ENCODE measurements at places on chromosomes 5 and 9. TPM values are rescaled to one million over a fixed set of nuclear protein-coding genes. Genes with fewer than 3 reads are reported as not detected.
A peak's percentile ranks its signal among the peaks of the same experiment; 100 is the strongest.

BTNL3 gene
- not detected for total RNA-seq

FAM78A gene
- total RNA-seq = 1.9 TPM

CDO1 gene
- 28.5 TPM for total RNA-seq

IL4 gene
- total RNA-seq = not detected

IFNE gene
- 1.0 TPM for total RNA-seq

PCDHGB4 gene
- 10.4 TPM for total RNA-seq

HSDL2 gene
- total RNA-seq = 41.5 TPM

RASEF gene
- 63.4 TPM for total RNA-seq

DNA sequence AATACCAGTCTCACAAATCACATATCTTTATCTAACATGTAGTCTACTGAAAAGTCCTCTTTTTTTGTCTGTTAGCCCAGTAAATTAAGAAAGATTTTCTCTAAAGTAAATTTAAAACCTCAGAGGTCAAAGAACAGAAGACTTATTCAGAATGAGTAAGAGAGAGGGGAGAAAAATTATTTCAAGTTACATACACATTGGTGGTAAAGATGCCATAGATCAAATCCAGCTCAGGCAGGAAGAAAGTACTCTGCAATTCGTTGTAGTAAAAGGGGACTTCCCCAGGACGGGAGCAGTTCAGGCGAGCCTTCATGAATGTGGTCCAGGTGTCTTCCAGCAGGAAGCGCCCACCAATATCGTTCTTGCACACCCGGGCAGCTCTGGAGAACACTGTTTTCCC lies 344.1 kb downstream of the SEMA5A start:
- no peak for DNase-seq

- no peak for DNase-seq
Observed at GRCh38 chr9:135565636-135566035, 4.1 kb downstream of the PAEP start.

GRCh38 chr5:171639966-171640365 lies 145.7 kb upstream of the SMIM23 start:
- no peak for DNase-seq

DNA sequence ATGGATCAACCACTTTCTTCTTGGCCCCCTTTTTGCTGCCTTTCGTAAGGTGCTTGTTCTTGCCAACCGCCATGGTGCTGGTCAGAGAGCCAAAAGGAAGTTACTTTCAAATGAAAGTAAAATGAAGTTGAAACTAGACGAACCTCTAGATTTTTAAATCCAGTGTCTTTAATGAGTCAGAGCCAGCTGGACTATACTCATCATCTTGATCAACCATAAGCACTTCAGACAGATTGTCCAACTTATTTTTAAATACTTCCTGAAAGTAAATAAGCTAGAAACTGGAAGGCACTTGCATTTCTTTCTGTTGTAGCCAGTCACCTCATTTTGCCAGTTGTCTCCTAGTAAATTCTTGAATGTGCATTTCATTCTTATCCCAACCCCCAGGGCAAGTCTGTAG lies 48.9 kb downstream of the JMY start:
- no peak for DNase-seq

DNA sequence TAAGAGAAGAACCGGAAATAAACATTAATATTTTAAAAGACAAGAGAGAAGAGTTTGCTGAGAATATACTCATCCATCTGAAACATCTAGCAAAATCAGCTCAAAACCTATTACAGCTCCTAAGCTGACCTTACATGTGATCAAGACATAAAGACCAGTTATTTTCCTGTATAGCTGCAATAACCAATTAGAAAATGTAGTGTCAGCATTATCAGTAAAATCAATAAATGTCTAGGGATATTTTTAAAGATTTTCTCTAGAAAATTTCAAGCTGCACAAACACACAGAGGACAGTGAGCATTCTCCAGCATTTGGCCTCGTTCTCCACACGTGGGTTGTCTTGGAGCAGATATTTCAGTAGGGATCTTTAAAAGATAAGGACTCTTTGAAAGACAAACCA lies 127.6 kb upstream of the CACNA1B start:
- no peak for DNase-seq

DNA sequence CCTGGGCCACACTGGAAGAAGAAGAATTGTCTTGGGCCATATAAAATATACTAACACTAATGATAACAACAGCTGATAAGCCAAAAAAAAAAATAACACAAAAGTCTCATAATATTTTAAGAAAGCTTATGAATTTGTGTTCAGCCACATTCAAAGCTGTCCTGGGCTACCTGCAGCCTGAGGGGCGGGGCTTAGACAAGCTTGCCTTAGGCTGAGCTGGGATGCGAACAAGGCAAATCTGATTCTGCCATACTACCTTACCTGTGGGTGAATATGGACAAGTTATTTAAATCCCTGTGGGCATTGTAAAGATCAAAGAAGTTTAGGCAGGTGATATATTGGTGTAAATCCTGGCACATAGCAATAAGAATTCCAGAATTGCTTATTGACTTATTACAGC lies 212.3 kb upstream of the ATP10B start:
- no peak for DNase-seq

DNA sequence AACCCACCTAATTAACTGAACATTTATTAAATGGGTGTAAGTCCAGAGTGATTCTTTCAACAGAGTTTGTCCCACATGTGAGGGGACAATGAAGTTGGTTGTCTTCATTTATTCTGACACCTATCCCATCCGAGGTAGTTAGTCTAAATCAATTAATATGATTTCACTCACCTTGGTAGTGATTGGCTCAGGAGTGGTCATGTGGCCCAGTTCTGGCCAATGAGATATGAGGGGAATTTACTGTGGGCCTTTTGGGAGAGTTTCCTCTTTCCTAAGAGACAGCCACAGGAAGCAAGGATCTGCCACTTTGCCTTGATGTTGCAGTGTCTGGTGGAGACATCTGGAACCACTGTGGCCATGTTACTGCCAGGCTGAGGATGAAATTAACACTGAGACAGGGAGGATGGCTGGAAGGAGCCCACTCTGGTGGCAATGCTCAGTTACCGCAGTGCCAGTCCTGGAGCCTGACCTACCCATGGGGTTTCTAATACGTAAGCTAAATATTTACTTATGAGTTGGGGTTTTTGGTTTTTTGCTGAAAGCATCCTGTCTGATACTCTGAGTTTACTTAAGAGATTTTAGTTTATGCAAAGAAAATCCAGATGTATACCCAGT lies 118.6 kb downstream of the FGF18 start:
- no peak for DNase-seq

DNA sequence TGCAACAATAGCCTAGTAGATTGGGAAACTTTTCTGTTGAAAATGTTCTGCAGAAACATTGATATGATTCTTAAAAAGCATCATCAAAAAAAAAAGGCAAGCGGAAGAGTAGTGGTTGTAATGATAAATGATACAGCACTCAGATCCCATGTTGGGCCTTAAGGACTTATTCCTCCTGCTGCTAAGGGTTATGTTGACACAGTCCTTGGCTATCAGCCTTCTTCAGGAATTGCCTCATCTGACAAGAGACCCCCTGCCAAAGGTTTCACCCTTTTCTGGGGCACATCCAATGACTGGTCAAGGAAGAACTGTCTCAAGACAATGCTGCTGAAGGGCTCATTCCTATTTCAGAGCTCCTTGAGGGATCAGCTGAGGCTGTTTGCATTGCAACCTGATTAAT lies 44.3 kb upstream of the MAMDC2 start:
- DNase-seq = no peak

- DNase-seq = no peak
Observed at GRCh38 chr5:152514827-152515397, 109.8 kb upstream of the NMUR2 start.

DNA sequence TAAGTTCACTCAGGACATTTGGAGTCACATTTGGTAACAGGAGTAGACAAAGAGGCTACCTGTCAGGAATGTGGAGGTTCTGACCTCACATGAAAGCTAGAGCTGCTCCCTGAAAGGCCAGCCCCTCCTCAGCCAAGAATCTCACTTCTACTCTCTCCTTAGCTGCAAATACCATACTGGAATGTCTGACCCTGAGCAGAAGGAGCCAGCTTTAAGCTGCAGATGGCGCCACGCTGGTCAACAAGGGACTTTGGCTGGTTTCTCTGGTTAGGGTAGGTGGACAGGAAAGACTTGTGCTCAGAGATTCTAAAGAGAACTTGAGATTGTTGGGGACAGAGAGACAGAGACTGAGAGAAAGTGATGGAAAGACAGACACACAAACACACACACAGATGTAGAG lies 21.9 kb downstream of the ASTN2 start:
- no peak for DNase-seq

GRCh38 chr9:121453232-121453892 lies 46.3 kb downstream of the GGTA1 start:
- no peak for DNase-seq

- DNase-seq = no peak
Observed at GRCh38 chr9:86122311-86122710, 23.0 kb upstream of the GOLM1 start.

DNA sequence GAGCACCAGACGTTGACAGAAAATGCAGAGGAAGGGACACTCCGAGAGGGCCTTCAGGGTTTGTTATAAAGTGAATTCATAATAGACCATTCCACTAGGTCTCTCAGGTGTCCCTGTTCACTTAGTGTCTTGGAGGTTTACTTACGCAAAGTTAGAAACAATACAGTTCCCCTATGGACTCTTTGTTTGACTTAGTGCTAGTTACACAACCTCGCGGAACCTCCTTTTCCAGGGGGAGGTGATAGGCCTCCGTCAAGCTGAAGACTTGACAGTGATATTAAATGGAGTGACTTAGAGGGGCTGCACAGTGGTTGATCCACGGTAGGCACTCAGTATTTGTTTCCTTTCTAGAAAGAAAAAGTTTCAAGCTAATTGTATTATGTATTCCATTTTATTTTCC lies 1.3 kb downstream of the CCT5 start:
- no peak for DNase-seq

DNA sequence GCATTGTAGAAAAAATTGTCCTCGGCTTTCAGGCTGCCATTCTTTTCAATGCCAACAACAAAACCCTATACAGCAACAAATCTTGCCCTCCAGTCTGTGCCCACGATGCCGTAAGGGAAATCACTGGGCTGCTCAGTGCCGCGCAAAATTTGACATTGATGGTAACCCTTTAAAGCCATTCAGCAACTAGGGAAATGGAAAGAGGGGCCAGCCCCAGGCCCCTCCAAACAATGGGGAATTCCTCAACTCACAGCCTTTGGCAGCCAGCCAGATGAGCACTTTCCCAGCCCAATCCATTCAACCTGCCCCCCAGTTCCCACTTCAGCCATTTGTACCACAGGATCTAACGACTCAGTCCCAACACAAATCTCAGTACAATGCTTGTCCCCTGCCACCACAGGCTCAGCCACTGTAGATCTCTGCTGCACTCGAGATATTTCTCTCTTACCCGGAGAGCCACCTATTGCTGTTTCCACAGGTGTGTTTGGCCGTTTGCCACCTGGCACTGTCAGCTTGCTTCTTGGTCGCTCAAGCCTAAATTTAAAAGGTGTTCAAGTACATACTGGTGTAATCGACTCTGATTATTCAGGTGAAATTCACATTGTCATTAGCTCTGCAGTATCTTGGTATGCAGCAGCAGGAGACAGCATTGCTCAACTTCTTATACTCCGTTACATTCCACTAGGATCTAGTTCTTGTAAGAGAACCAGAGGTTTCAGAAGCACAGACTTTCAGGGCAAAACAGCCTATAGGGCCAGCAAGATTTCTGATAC lies 103.3 kb downstream of the SYK start:
- DNase-seq = peak; percentile 100

GRCh38 chr9:135306699-135307098 lies 172.9 kb upstream of the PPP1R26 start:
- no peak for DNase-seq

DNA sequence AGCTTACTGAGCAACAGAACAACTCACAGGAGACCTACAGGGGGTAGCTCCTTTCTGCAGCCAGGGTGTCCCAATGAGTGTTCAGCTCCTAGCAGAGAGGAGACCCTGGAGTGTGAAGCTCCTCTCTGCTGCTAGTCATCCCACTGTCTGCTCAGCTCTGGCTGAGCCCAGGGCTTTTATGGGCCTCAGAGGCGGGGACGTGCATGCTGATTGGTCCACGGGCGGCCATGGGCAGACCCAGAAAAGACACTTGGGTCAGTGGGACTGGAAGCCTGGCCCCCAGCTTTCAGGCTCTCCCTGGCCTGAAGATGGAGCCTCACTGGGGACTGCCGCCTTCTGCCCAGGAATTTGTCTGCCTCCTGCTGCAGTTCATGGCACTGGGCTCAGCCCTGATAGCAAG lies 40.6 kb downstream of the TSPAN17 start:
- no peak for DNase-seq

- DNase-seq = no peak
Observed at GRCh38 chr9:117783828-117784227, 79.6 kb downstream of the TLR4 start.

DNA sequence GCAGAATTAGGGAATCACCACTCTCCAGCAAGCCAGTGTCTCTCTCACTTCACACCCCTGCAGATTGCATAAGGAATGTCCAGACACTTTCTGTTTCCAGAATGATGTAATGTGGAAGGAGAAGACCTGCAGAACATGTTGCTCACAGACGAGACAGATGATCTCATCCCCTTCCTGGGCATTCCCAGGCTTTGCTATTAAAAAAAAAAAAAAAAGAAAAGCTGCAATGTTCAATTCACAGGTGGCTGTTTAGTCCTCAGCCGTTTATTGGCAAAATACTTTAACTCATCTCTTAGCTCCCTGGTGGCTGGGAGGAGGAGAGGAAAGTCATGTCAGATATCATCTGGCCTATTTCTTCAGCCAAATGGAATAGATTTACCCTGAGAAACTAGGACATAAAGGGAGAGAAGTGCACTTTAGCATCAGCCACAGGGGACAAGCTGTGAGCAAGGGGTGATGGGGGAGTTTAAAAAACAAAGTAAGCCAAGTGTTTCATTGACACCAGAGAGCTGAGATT lies 95.9 kb upstream of the TNC start:
- no peak for DNase-seq

DNA sequence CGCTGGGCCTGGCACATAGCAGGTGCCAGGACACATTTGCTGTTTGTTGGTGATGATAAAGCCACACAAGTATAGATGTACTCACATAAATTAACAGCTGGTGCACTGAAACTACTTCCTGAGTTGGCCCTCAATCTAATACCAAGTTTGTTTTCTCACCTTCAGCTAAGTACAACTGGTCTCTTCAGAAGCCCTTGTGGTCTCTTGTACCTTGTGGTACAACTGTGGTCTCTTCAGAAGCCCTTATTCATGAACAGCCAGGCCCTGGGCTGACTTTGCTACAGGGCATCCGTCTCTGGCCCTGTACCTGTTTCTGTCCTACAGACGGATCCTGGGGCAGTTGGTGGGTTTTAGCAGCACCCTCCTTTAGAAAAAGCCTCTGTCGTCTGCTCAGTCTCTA lies 81.5 kb downstream of the DAB2IP start:
- DNase-seq = no peak

DNA sequence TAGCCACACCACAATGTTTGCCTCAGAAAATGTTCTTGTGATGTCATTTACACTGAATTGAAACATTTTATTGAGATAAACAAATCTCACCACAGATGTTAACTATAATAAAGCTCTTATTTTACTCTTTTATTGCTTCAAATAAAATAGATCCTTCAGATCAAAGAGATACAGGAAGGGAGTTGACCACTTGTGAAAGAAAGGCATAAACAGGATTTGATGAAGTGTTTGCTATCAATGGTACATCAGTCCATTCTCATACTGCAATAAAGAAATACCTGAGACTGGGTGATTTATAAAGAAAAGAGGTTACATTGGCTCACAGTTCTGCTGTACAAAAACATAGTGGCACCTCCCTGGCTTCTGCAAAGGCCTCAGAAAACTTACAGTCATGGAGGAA lies 40.2 kb upstream of the OR13F1 start:
- no peak for DNase-seq
